T-helper 17 cell (primary cell): ENCODE measurements at places on chromosomes 7 and 10.

DNA sequence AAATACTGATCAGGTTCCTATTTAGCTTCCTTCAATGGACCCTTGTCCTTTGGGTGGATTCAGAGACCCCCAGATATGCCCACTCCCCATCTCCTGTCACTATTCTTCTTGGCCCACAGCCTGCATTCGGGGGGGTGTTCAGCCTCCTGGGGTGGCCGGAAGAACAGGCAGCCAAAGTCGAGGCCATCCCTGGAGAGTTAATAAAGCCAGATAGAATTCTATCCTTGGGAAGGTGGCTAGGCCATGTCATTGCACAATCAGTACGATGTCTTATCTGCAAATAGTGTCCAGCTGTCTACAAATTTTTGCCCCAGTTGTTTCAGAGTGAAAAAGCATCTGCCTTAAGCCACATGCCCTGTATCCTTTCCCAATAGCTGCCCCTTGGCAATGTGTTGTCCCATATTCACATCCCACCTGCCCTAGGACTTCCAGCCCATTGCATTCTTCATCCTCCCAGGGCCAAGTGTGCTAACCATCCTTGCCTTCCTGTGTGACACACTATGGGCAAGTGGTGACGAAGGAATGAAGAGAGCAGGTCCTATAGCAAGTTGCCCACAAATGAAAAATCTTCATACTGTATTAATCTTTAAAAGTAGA, 9.9 kb upstream of the FAM107B start:
- no peak for DNase-seq

DNA sequence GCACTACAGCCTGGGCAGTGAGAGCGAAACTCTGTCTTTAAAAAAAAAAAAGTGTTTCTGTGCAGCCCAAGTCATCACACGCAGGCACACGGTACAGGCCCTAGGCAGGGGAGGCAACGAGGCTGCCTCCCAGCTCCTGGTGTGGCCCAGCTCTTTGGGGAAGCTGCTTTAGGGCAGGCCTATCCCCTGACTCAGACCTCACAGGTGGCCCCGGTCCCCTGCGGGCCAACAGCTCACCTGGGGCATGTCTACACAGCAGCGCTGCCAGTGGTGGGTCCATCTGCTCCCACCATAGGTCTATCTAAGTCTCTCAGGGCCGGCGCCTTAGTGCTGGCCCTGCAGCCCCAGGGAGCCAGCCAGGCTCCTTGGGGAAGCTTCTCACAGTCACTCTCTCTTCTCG, 31.4 kb downstream of the ZAN start:
- no peak for DNase-seq

GRCh38 chr10:98263088-98263487, 4.9 kb downstream of the LOXL4 start:
- no peak for DNase-seq

- DNase-seq: no peak
Observed at GRCh38 chr10:88979153-88979562, 11.4 kb upstream of the FAS start.

DNA sequence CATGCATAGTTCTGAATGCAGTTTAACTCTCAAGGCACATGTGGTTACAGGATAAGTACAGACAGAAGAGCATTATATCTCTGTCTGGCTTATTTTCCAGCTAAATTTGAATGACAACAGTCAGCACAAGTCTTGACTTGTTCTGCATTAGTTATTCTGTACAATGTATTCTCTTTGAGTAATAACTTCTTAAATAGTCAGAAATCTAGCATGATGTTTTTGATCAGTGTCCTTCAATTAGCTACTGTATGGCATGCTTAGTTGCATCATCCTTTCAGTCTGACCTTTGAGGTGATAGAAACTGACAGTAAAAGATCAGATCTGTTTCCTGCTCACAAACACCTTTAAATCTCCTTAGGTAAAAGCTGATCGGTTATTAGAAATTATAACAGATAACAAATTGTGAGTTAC, 118.1 kb downstream of the ARL4A start:
- DNase-seq: no peak

DNA sequence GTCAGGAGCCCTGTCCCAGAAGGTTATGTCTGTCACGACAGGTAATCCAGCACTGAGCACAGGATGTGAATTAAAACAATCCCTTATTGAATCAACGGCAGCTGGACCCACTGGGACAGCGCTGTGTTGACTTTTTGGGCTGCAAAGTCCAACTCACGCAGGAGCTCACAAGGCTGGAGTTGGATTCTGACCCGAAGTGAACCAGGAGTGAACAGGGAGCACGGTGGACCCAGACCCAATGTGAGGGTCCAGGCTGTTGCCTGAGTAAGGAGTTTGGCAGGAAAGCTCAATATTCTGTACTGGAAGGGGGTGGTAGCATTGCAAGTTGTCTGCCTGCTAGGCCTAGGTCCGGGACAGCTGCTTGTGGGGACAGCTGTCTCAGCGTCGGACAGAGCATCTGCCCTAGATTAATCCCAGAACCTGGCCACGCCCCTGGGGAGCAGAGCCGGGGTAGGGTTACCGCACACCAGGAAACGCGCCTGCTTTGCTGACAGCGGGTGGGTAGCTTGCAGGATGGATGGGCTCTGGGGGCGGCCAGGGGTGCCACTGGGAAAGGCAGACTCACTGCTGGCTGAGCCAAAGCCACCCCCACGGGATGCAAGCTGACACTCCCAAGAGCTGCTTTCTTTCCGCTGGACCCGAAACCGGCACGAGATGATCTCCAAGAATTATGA, 24.0 kb downstream of the COL26A1 start:
- DNase-seq: no peak

- DNase-seq: no peak
Observed at GRCh38 chr10:124048371-124049290, 44.8 kb downstream of the CHST15 start.

GRCh38 chr7:1592299-1592871, 22.6 kb upstream of the PSMG3 start:
- DNase-seq: no peak

- no peak for DNase-seq
Observed at GRCh38 chr7:42269161-42269560, 32.2 kb upstream of the GLI3 start.

DNA sequence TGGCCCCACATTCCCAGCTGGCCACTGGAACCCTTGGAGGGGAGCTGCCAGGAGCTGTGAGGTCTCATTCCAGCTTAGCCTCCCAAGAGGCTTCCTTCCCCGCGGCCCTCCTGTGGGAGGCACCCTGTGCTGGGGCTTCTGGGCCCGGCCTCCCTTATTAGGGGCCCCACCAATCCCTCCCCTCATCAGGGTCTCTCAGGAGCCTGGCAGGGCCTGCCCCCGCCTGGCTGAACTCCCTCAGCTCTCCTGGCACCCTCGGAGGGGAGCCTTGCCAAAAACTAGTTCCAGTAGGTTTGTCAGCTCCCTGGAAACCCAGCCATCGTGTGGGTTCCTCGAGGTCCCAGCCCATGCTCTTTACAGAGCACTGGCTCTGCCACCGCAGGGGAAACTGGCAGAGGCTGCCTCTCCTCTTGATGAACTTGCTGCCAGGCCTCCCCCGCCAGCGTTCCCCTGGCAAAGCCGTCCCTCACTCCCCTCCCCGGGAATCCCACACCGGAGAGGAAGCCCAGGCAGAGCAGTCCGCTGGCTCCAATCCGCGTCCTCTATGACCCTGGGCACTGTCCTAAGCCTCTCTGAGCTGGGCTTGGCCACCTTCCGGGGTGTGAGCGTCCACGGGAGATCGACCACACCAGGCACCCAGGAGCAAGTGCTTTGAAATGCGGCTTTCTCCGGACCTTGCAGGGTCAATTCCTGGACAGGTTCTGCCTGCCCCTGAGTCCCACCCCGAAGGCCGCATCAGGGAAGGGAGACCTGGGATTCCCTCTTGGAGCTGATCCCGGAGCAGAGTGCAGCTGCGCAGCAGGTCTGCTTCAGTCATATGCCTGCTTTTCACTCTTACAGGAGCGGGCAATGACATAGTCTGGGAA, 139.8 kb downstream of the ARHGAP22 start:
- no peak for DNase-seq

DNA sequence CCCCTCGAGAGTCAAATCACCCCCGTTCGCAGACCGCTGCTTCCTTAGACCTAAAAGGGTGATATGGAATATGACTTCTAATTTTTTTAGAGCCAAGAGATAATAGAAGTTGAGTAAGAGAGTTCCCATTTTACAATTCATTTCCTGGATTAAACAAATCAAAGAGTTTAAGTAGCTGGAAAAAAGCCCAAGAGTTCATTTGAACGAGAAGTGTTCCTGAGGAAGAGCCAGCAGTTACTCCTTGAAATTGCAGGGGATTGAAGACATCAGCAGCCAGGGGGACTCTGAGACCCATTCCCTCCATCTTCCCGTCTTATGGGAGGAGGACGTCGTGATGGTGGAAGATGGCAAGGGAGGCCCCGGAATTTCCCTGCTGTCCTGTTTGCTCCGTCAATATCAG, 277.0 kb downstream of the WDR11 start:
- DNase-seq: no peak

DNA sequence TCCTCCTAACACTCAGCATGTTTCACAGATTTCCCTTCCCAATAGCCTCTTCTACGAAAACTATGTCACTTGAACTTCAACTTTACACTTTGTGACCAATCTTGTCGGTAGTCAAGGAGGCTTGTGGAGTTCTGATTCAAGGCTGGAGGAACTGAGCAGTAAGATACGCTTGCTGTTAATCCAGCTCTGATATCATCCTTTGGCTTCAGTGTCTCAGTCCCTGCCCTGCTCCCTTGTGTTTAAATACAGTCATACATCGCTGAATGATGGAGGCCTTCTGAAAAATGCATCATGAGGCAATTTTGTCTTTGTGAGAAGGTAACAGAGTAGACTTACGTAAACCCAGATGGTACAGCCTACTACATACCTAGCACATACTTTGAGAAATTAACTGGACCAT, 173.6 kb downstream of the RNF133 start:
- DNase-seq: no peak

GRCh38 chr7:101743241-101743994, 74.0 kb upstream of the CUX1 start:
- peak; percentile 51 for DNase-seq

- DNase-seq: no peak
Observed at GRCh38 chr7:69687739-69688433, 89.6 kb downstream of the AUTS2 start.

GRCh38 chr7:134723892-134724291, 55.5 kb upstream of the CALD1 start:
- DNase-seq: no peak

DNA sequence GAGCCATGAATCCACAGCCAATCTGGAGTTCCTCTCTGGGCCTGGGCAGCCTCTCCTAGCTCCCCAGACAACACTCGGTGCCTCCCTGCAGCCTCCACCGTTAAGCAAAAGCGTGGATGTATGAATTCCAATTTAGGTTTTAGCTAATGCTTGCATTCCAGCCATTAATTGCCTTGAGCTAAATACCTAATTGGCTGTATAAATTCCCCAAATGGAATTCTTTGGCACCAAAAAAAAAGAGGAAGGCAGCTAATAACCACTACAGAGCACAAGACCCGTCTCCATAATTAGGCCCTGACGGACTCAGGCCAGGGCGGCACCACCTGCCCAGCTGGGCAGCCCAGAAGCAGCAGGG, 140.5 kb downstream of the PTPRN2 start:
- no peak for DNase-seq

GRCh38 chr10:96586419-96587263, at the start of gene TM9SF3:
TSS of gene TM9SF3 (minus strand) at chr10:96587012. CDS start at chr10:96586835, 177 bp downstream.
- peak; percentile 92 for DNase-seq

- no peak for DNase-seq
Observed at GRCh38 chr10:94192974-94193373, 169.8 kb downstream of the NOC3L start.

DNA sequence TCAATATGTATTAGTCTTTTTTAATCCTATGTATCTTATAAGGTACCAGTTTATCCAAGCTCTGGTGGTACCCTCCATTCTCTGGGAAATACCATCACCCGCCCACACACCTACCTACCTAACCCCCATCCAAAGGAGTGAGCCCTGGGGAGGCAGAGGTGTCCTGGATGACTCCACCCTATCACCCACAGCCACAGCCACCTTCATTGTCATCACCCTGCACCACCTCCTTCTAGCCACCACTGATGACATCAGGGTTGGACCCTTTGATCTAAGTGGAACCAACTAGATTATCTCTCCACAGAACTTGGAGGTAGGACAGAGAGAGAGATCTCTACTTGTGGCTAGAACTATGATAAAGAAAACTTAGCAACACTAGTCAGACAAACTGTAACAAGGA, 259.4 kb downstream of the PARD3 start:
- no peak for DNase-seq

- DNase-seq: no peak
Observed at GRCh38 chr7:101232141-101232850, 5.3 kb downstream of the CLDN15 start.

DNA sequence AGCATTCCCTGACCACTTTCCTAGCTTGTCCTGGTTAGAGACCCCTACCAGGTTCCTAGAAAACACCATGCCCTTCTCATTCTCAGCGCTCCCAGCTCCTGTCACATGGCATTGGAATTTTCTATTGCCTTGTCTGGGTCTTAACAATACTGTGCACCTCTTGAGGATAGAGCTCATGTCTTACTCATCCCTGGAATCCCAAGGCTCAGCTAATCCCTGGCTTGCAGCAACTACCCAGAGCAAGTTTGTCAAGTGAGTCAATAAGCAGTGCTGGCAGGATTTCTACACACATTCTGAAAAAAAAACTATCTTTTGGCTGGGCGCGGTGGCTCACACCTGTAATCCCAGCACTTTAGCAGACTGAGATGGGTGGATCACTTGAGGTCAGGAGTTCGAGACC, 11.7 kb upstream of the PRDX3 start:
- no peak for DNase-seq

- no peak for DNase-seq
Observed at GRCh38 chr7:8491106-8491505, 57.7 kb downstream of the NXPH1 start.

DNA sequence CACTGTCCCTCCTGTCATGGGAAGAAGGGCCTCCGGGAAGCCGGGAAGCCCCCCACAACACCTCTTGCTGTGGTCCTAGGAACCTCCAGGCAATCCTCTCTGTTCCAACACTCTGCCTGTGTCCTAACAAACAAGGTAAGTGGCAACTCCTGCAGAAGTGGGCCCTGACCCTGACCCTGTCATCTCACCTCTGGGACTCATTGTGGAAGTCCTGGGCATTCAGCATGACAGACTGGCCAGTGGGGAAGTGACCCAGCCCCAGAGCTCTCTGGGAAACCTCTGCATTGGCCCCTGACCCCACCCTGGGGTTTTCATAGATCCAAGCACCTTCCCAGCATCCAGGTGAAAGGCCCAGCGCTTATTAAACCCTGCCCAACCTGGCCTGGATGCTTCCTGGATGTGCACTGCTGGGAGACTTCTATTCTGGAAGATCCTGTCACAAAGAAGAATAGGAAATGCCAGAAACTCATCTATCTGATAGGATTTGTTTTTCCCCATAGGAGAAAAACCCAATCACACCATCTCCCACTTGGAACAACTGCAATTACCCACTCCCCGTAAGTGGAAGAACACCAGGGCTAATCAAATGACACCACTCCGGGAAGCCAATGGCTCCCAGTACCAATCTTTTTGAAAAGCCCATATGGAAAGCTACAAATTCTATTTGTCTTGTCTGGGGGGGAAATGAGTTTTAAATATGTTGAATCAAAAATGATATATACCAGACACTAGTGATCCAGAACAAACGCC, 24.3 kb downstream of the LEP start:
- no peak for DNase-seq

- DNase-seq: no peak
Observed at GRCh38 chr7:116367171-116367813, 132.2 kb upstream of the CAV2 start.

- DNase-seq: no peak
Observed at GRCh38 chr7:15215616-15216015, 313.1 kb upstream of the DGKB start.
